ENCODE measurements at places on chromosomes 6 and 20. TPM values are rescaled to one million over a fixed set of nuclear protein-coding genes. Genes with fewer than 3 reads are reported as not detected.
A peak's percentile ranks its signal among the peaks of the same experiment; 100 is the strongest.

GRCh38 chr6:148693882-148694484 lies 52.8 kb upstream of the UST start:
- DNase-seq = no peak

GRCh38 chr6:132476688-132477087 lies 36.2 kb downstream of the STX7 start:
- no peak for DNase-seq

GRCh38 chr6:138897031-138897430 lies 91.0 kb downstream of the REPS1 start:
- no peak for DNase-seq

DNA sequence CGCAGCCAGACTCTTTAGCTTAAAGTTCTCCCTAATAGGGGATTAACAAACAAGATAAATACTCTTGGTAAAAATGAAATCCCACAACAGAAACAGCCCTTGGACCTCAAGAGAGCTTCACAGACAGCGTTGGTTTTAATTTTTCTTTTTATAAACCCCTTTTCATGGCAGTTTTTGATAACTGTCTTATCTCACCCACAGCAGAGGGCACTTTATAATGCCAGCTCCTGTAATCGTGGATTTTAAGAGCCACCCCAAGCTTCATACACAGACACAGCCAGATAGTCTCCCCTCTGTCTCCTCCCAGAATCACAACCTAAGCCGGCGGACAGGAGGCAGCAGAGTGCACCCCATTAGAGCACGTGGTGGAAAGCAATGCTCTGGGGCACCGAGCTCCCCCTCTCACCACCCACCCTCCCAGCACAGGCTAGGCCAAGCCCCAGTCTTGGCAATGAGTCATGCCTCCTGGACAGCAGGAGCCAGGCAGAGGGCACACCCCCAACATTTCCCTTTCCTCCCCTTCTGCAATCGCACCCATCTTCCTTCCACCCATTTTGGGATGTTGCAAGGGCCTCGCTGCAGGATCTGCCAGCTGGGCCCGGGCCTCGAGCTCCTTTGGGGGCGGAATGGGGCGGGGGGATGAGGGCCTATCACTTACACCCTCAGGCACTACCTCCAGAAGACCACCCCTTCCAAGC lies 2.4 kb downstream of the JAG1 start:
- peak; percentile 98 for DNase-seq

DNA sequence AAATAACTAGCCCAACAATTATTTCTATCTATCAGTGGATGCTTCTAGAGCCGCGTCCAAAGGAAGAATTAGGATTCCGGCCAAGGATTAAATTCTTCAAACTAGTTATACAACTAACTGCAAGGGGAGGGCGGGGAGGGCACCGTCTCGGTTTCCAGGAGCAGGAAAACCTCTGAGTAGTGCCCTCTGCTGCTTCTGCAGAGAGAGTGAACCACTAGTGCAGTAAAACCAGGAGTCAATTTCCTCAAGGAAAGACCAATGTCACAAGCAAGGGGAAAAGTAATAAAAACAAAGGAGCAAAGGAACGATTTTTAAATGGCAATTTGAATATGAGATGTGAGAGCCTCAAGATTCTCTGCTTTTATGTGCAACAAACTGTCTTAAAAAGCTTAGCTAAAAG lies 16.5 kb upstream of the UBE2J1 start:
- DNase-seq = no peak

DNA sequence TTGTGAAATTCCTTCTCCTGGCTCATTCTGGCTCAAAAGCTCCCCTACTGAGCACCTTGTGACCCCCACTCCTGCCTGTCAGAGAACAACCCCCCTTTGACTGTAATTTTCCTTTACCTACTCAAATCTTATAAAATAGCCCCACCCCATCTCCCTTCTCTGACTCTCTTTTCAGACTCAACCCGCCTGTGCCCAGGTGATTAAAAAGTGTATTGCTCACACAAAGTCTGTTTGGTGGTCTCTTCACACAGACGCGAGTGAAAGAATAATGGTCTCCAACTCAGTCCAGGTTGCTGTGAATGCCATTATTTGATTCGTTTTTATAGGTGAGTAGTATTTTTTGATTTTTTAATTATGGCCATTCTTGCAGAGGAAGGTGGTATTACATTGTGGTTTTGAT lies 414.1 kb upstream of the FKBP1C start:
- DNase-seq = no peak

SPATS1 gene
- total RNA-seq = not detected

GABRR1 gene
- total RNA-seq = not detected

GRCh38 chr6:130853555-130854183 lies 26.5 kb downstream of the SMLR1 start:
- DNase-seq = no peak

- no peak for DNase-seq
These were observed 170.0 kb downstream of the TAF4 start for GRCh38 chr20:61895686-61896057.

LRFN2 gene
- not detected for total RNA-seq

- no peak for DNase-seq
These were observed 187.4 kb downstream of the KIF16B start for GRCh38 chr20:16385891-16386290.

- DNase-seq = no peak
These were observed 45.5 kb upstream of the SUPT3H start for GRCh38 chr6:45423111-45423823.

RBBP8NL gene
- not detected for total RNA-seq

SLC2A10 gene
- 3.9 TPM for total RNA-seq

- peak; percentile 37 for DNase-seq
These were observed 773.4 kb downstream of the KIF16B start for GRCh38 chr20:15799871-15800270.

GRCh38 chr20:16490696-16491095 lies 82.6 kb downstream of the KIF16B start:
- DNase-seq = no peak

- DNase-seq = no peak
These were observed 1.0 kb upstream of the E2F3 start for GRCh38 chr6:20400456-20401204.

GRCh38 chr6:116369964-116370759 lies 585 bp upstream of the DSE start:
- DNase-seq = no peak

- no peak for DNase-seq
These were observed 37.2 kb downstream of the SNAP25 start for GRCh38 chr20:10255846-10256245.

DNA sequence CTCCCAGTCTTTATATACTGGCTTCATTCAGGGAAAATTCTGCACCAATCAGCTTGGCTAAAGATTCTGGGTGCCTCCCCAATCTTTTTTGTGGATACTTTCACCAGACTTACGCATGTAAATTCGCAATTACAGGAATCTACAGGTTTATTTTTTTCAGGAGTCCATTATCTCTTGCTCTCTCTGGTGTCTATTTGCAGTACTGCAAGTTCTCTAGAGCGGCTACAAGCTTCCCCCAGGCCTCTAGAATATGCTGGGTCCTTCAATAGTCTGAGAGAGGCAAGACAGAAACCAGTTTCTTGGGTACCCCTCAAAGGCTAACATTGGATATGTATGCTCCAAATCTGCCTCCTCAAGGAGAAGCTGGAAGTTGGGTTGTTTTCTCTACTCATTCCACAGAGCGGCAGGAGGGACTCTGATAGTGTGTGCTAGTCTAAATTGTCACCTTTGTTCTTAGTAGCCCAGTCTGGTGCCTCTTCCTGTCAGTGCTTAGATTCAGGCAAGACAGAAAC lies 58.5 kb downstream of the SUN5 start:
- DNase-seq = no peak

GRCh38 chr20:40506537-40506939 lies 182.5 kb downstream of the MAFB start:
- DNase-seq = peak; percentile 99

DNA sequence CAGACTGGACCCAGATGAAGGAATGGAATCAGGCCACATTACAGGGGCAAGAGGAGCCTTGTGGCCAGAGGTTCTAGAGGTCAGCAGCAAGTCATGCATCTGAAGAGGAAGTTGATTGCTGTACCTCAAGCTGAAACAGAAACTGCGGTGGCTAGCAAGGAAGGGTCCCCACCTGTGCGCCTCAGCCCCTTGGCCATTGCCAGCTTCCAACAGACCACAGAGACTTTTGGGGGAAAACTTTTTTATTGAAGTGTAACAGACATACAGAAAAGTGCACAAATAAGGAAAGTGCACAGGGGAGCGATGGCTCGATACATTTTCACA lies 26.8 kb upstream of the SLC9A8 start:
- DNase-seq = no peak

JAG1 gene
- 9.9 TPM for total RNA-seq

DNA sequence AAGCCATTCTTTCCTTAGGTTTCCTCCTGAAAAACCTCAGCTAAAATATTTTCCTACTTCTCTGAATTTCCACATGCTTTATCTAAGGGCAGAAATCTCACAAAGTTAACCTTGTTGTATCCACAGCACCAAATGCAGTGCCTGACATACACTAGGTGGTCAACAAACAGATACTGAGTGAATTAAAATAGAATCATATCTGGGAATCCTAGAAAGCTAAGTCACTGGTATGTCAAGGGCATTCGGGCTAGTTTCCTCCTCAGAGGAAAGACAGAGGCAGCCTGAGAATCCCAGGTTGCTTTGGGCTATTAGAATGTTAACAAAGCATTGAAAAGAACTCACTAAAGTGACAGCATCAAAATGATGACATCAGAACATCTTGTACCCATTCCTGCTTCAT lies 132.7 kb upstream of the F13A1 start:
- DNase-seq = no peak

DNA sequence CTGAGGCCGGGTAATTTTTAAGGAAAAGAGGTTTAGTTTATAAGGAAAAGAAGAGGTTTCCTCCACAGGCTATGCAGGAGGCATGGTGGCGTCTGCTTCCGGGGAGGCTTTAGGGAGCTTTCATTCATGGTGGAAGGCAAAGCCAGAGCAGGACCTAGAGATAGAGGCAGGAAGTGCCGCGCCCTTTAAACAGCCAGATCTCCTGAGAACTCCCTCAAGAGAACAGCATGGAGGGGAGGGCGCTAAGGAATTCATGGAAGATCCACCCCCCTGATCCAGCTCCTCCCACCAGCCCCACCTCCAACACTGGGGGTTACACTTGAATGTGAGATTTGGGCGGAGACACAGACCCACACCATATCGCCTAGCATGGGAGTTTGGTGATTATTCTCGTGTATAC lies 13.9 kb upstream of the DACT2 start:
- DNase-seq = no peak

- no peak for DNase-seq
These were observed 50.1 kb downstream of the HDDC2 start for GRCh38 chr6:125251516-125252220.

DNA sequence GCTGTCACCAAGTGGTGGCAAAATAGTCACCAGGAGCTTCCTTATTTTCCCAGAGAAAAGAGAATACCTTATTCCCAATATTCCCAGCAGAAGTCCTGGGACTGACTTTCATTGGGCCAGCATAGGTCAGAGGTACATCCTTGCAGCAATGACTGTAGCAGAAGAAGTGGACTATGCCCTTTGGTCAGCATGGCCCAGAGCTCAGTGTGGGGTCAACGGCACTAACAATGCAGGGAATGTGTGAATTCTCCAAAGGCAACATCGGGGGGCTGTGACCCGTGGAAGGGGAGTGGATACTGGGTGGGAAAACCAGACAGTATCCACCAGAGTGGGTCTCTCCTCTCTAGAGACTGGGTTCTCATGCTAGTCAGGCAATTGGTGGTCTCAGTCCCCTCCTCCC lies 15.6 kb upstream of the LBP start:
- no peak for DNase-seq

GRCh38 chr6:87701344-87701675 lies 723 bp downstream of the AKIRIN2 start:
- no peak for DNase-seq

TMX4 gene
- total RNA-seq = 21.8 TPM

GRCh38 chr6:145814035-145814500 lies 527 bp downstream of the FBXO30 start:
- peak; percentile 9 for DNase-seq

DNA sequence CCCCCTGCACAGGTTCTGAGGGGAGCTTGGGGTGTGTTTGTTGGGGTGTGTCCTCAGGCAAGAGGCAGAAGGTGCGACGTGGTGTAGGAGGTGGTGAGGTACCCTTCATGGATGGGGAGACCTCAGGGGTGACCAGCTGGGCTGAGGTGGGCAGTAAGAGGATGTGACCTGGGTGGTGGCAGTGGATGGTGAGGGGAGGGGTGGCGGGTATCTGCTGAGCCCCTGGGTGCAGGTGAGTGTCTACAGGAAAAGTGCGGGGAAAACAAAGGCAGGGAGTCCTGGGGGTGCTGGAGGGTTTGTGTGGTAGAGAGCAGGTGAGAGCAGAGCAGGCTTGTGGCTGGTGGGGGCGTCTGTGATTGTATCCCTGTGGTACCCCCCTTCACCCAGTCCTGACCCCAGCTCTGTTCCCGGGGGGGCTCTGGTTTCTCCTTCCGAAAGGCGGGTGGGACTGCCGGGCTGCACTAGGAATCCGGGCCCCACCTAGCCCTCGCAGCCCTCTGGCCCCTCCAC lies 631 bp downstream of the RAET1L start:
- DNase-seq = no peak

GRCh38 chr6:167742719-167743303 lies 83.9 kb upstream of the AFDN start:
- no peak for DNase-seq

KCNQ2 gene
- total RNA-seq = 6.6 TPM

DNA sequence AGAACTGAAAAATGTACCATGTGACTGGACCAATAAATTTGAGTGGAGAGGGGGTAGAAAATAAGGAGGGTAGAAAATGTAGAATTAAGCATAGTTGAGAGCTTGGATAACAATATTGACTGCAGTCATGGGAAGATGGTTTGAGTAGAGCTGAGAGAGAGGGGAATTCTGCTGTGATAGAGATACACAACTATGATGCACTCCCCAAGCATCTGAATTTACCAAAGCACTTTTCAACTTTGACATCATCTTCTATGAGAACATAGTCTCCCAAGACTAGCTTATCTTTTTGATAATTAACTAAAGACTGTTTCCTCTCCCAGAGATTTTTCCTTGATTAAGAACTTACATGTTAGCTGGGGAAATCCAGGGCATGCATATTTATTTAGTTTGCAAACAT lies 103.1 kb downstream of the TNFRSF21 start:
- no peak for DNase-seq

- DNase-seq = no peak
These were observed 17.2 kb upstream of the MYT1 start for GRCh38 chr20:64146936-64147477.

DNA sequence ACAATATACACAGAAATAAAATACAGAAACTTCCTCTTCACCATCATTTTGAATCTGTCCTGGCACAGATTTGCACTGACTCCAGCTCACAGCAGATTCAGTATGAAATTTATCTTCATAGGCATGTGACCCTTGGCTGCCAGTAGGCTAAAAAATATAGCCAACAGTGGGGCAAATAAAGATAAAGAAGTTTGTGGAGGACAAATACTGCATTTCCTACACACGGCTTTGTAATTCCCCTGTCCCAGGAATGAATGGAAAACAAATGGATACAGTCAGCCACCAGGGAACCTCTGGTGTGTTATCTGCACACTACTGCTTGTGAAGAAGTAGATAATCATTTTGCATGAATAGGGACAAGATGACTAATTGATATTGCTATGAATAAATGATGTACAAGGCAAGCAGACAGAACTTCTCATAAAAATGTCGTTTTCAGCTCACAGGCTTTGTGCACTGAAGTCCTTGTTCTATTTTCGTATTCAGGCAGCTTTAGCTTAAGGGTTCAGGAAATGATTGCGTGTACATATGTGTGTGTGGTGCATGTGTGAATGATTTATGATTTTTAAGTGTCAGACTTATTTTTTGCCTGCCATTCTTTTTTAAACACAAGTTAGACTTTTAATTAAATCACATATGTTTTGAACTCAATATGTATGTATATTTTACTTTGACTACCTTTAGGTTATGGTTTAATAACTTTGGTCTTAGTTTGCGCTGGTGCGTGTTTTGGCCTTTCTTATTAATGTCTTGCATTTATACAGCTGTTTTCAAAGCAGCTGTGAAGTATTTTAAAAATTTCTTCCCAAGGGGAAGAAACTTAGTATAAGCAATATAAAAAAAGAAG lies 543.8 kb upstream of the JAG1 start:
- DNase-seq = no peak

All from H4 (cell line).